ENCODE measurements at places on chromosomes 3 and 15.

GRCh38 chr3:172614340-172615274 is 91.4 kb upstream of the TNFSF10 start:
- no peak for DNase-seq

- peak; percentile 47 for DNase-seq
These were observed 212.5 kb downstream of the CHST2 start for GRCh38 chr3:143332026-143332425.

DNA sequence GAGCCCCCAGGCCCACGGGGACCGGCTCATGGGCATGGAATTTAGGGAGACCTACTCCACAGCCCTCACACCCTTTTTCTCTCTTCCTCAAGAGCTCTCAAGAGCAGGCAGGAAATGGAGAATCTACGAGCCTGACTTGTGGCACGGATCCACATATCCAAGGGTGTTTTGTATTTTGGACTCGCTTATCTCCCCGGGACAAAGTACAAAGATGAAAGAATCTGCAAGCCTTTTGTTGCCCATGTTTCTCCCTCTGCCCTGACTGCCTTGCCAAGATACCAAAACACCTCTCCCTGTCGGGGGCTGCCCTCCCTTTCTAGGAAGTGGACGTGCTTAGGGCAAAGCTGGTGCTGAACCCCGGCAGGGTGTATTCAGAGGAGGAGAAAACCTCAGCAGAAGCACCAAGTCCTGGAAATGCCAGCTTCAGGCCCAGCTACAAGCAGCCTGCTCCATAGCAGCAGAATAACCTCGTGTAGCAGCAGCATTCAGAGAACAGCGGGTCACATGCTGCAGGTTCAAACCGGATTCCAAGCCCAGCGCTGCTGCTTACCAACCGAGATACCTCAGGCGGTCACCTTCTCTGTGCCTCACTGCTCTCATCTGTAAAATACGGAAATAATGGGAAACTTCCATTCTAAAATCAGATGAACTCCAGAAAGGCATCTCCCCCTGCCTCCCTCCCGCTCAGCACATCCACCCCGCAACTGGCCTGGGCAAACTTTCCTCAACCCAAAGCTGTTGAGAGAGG is 35.2 kb downstream of the DNASE1L3 start:
- DNase-seq: peak; percentile 40

GRCh38 chr3:97658668-97659285 is 105.8 kb upstream of the ARL6 start:
- peak; percentile 25 for DNase-seq

- DNase-seq: no peak
These were observed 55.8 kb upstream of the PRR23E start for GRCh38 chr3:127137113-127137512.

DNA sequence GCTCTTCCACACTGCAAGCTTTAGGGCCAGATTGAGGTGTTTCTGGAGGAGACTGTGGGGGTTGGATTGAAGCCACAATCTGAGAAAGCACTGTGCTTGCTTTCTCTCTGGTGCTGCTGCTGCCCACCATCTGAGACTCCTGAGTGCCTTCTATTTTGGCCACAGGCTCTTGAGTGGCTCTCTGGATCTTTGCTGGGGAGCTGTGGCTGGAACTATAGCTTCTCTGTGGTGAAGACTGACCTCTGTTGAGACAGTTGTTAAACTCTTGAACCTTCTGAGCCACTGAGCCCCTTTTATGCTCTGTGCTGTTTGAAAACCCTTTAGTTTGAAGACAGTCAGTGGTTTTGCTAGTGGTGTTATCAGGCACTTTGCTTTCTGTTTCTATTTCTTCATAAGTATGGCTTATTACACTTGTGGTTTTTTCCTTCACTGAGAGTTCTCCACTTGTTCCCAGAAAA is 108.7 kb upstream of the TSPAN3 start:
- DNase-seq: no peak

DNA sequence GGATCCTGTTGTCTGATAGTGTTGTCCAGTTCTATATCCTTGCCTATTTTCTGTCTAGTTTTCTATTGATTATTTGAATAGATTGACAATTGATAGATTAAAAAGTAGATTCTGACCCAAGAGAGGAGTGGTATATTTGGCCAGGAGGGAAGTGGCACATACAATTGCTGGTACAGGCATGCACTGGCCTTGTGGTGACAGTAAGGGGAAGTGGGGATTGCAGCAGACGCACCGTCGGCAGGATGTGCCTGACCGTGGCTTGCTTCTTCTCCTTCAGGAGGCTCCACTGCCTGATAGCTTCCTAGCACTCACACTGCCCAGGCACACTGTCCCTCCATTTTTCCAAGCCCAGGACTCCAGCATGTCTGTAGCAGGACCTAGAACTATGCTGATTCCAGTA is 10.5 kb downstream of the GABRG3 start:
- no peak for DNase-seq

GRCh38 chr3:134326126-134326525 is 48.1 kb downstream of the AMOTL2 start:
- DNase-seq: peak; percentile 57

Data from fibroblast of upper back skin (primary cell).